Ovary (tissue), 10 donors: ENCODE measurements at places on chromosomes 5 and 9.

DNA sequence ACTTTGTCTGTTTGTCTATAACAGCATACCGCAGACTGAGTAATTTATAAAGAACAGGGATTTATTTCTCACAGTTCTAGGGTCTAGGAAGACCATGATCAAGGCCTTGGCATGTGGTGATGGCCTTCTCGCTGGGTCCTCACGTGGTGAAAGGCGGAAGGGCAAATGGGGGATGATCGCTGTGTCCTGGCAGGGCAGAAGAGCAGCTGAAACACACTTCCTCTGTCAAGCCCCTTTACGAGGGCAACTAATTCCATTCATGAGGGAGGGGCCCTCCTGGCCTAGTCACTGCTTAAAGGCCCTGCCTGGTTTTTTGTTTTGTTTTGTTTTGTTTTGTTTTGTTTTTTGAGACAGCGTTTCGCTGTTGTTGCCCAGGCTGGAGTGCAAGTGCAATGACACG lies 41.9 kb upstream of the UBTD2 start:
- DNase-seq = no peak

GRCh38 chr5:141507387-141508091 lies 18.7 kb downstream of the PCDHGC5 start:
- peak; percentile 63 for DNase-seq

DNA sequence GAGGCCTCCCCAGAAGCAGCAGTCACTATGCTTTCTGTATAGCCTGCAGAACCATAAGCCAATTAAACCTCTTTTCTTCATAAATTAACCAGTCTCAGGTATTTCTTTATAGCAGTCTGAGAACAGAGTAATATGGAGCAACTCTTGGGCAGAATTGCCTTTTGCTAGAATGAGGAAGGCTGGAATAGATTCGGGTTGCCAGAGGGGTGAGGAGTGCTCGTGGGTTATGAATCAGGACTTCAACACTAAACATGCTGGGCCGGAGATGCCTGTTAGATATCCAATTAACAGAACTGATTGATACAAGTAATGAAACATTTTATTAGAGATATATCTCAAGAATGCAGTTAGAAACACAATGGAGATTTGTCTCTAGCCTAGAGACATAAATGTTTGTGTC lies 140.9 kb upstream of the MAP3K1 start:
- no peak for DNase-seq

DNA sequence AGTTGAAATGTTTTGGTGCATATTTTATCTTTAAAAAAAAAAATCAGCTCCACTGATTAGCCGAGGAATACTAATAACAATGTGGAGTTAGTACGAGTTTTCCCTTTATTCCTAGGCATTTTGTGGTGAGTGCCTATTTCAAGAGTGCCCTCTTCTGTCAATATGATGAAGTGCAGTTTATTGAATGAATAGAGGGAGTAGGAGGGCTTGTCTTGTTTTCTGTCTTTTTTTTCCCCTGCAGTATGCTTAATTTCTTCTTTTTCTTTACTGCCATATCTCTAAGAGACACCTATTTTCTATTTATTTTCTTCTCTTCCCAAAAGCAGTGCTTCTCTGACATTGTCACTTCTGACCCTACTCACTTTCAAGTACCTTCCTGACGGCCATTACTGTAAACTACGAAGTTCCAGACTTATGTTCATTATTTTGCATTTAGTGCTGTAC lies 169.6 kb upstream of the PITX1 start:
- DNase-seq = no peak

GRCh38 chr9:109319017-109319625 lies 1.7 kb downstream of the EPB41L4B start:
- peak; percentile 31 for DNase-seq

GRCh38 chr5:84861306-84861705 lies 476.6 kb upstream of the EDIL3 start:
- DNase-seq = no peak

DNA sequence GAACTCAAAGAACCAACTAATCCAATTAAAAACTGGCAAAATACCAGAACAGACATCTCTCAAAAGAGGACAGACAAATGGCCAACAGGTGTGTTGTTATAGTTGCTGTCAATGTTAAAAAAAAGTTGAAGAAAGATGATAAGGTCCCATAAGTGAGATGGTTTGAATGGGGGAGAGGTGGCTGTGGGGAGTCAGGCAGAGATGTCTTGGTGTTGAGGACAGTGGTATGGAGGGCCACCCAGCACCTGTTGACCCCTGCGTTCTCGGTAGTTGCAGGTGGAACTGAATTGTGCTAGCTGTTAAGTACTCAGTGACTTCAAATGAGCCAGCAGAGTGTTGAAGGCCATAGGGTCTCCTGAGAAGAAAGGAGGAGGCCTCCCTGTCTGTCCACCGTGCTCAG lies 55.9 kb upstream of the PITX1 start:
- no peak for DNase-seq

- no peak for DNase-seq
Observed at GRCh38 chr5:134440201-134440755, 28.6 kb upstream of the CDKN2AIPNL start.

GRCh38 chr5:137037848-137038247 lies 461.3 kb downstream of the SPOCK1 start:
- DNase-seq = no peak

- peak; percentile 38 for DNase-seq
Observed at GRCh38 chr9:126057121-126057825, 269.4 kb upstream of the MVB12B start.

DNA sequence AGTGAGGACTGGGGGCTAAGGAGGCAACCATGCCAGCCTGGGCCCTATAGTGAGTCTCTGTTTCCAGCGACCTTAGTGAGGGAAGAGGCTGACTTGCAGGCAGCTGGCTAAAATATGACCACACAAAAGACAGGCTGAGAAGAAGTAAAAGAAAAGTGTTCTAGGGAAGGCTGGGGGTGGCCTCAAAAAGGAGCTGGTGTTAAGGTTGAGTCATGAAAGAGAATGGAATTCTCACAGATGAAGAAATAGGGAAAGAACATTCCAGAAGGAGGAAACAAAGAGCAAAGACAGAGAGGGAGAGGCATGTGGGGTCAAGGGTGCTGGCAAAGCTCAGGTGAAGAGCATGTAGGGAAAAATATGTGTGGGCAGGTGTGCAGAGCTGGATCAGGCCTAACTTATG lies 302.7 kb upstream of the RFX3 start:
- DNase-seq = no peak

- no peak for DNase-seq
Observed at GRCh38 chr5:128536254-128537220, 1.5 kb downstream of the FBN2 start.

GRCh38 chr9:3897631-3898030 lies 371.8 kb upstream of the RFX3 start:
- no peak for DNase-seq

DNA sequence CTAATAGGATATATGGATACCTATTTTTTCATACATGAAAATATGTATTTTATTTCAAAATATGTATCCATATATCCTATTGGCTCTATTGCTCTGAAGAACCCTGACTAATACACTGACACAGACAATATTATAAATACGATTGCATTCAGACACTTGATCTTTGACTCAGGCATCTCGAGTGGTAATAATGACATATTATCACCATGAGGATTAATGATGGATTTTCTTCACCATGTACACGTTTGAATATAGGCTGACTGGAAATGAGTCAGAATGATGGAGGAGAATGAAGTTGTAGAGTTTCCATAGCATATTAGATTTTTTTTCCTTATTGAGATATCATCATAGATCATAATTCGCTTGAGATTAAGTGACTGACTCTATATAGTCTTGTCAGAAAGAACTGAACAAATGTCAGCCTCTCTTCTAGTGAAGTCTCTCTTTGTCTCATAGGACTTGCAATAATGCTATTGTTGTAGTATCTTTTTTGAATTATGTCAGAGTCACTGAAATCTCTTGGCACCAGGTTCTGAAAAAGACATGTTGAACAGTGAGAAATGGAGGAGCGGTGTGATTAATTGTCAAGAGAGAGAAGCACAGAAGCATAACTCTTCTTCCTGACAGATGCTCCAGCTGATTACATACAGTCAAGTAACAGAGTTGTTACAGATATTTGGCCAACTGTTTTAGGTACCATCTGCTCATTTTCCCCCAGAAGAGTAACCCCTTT lies 41.4 kb upstream of the SLCO6A1 start:
- DNase-seq = no peak

- DNase-seq = no peak
Observed at GRCh38 chr9:18907927-18908625, 124.9 kb downstream of the SAXO1 start.
